Thymus (tissue), 14 donors: ENCODE measurements at places on chromosomes 12 and 14. TPM values are rescaled to one million over a fixed set of nuclear protein-coding genes. Genes with fewer than 3 reads are reported as not detected.
A peak's percentile ranks its signal among the peaks of the same experiment; 100 is the strongest.

The SIX4 gene
- total RNA-seq: 3.5 TPM

The CFAP73 gene
- 0.28 TPM for total RNA-seq

The DCAF11 gene
- total RNA-seq: 66.7 TPM

The PTGER2 gene
- total RNA-seq: 2.5 TPM

The KCNC2 gene
- 0.05 TPM for total RNA-seq

The ATF7IP gene
- 28.0 TPM for total RNA-seq

- peaks cover 23% of the 10 kb centered on the region for H3K4me1 ChIP-seq
- H3K36me3 ChIP-seq: no peaks in the 10 kb centered on the region
- peak overlapping the region; percentile 43 for H3K27ac ChIP-seq
- DNase-seq: no peak
- H3K27me3 ChIP-seq: no peaks in the 10 kb centered on the region
These were observed 400.3 kb downstream of the ZFP36L1 start for GRCh38 chr14:68392393-68393141.

DNA sequence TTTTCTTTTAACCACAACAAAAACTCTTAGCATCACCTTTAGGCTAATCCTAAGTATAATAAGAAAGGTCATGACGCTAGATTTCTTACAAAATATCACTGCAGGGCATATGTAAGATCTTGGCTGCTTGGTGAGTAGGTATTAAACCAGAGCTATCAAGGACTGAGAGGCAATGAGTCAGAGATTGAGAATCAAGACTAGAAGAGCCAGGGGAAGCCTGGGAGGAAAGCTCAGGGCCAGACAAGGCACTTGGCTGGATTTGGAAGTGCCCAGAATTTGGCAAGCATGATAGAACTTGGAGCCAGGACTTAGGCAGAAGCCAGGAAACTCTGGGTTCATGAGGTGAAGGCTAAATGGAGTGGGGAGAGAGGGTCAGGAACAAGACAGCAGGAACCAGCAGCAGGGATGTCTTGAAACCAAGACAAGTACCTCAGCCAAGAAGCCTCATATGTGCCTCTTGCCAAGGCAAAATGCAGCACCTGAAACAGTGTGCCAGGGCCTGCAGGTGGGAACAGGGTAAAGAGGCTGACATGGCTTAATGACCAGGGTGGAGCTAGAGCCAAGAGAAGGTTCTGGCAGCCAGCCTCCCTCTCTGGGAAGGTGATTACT is 49.9 kb downstream of the PTHLH start:
- no peak for DNase-seq
- no peaks in the 10 kb centered on the region for H3K27me3 ChIP-seq
- no peak overlapping the region for H3K4me3 ChIP-seq
- H3K4me1 ChIP-seq: no peaks in the 10 kb centered on the region
- H3K27ac ChIP-seq: no peak overlapping the region

GRCh38 chr12:45731190-45731775 is 1.8 kb downstream of the ARID2 start:
- H3K36me3 ChIP-seq: peaks cover 3% of the 10 kb centered on the region
- no peaks in the 10 kb centered on the region for H3K4me1 ChIP-seq
- H3K27ac ChIP-seq: peak overlapping the region; percentile 100
- H3K27me3 ChIP-seq: no peaks in the 10 kb centered on the region
- peak overlapping the region; percentile 79 for H3K4me3 ChIP-seq

GRCh38 chr14:38302034-38302433 is 46.1 kb upstream of the CLEC14A start:
- DNase-seq: no peak
- no peaks in the 10 kb centered on the region for H3K27me3 ChIP-seq
- no peaks in the 10 kb centered on the region for H3K4me1 ChIP-seq
- no peak overlapping the region for H3K27ac ChIP-seq
- no peak overlapping the region for H3K4me3 ChIP-seq

The AGAP2 gene
- 14.4 TPM for total RNA-seq

DNA sequence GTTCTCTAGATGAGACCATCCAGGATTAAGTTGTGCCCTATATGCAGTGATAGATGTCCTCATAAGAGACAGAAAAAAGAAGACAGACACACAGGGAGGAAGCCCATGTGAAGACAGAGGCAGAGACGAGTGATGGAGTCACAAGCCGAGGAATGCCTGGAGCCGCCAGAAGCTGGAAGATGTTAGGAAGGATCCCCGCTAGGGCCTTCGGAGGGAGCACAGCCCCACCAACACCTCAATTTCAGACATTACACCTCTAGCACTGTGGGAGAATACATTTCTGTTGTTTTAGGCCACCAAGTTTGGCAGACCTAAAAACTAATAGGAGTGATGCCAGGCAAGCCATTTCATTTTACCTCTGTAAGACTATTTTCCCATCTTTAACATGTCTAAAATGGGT is 458.5 kb downstream of the MED13L start:
- no peak for DNase-seq
- H3K4me3 ChIP-seq: no peak overlapping the region
- H3K36me3 ChIP-seq: no peaks in the 10 kb centered on the region
- no peak overlapping the region for H3K27ac ChIP-seq
- H3K27me3 ChIP-seq: no peaks in the 10 kb centered on the region

GRCh38 chr12:124698211-124698997 is 131.0 kb upstream of the NCOR2 start:
- H3K27me3 ChIP-seq: no peaks in the 10 kb centered on the region
- no peaks in the 10 kb centered on the region for H3K36me3 ChIP-seq
- H3K4me3 ChIP-seq: no peak overlapping the region

The SHMT2 gene
- 63.1 TPM for total RNA-seq

The WDR89 gene
- total RNA-seq: 21.0 TPM

GRCh38 chr14:75182821-75183220 is 6.4 kb upstream of the TMED10 start:
- no peaks in the 10 kb centered on the region for H3K36me3 ChIP-seq
- no peaks in the 10 kb centered on the region for H3K4me1 ChIP-seq
- no peak for DNase-seq
- no peak overlapping the region for H3K27ac ChIP-seq
- H3K27me3 ChIP-seq: no peaks in the 10 kb centered on the region

DNA sequence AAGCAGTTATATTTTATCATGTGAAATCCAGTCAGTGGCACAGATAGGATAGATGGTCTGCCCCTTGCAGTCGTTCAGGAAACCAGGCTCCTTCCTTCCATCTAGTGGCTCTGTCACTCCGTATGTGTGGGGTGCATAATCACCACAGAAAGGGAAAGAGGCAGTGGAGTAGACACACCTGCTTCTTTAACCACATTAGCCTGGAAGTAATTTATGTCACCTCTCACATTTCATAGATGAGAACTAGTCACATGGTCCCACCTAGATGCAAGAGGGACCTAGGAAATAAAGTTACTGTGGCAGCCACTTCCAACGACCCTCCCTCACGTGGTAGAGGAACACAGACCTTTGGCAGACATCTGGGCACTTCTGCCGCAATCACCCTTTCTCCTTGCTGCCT is 14.2 kb upstream of the RNU6-8 start:
- H3K27ac ChIP-seq: no peak overlapping the region
- H3K4me1 ChIP-seq: peaks cover 5% of the 10 kb centered on the region
- DNase-seq: no peak
- H3K4me3 ChIP-seq: no peak overlapping the region

GRCh38 chr14:66514213-66514612 is 6.3 kb downstream of the GPHN start:
- no peak for DNase-seq
- H3K4me1 ChIP-seq: peaks cover 3% of the 10 kb centered on the region
- H3K4me3 ChIP-seq: no peak overlapping the region
- H3K27me3 ChIP-seq: peaks cover 10% of the 10 kb centered on the region
- no peak overlapping the region for H3K27ac ChIP-seq

DNA sequence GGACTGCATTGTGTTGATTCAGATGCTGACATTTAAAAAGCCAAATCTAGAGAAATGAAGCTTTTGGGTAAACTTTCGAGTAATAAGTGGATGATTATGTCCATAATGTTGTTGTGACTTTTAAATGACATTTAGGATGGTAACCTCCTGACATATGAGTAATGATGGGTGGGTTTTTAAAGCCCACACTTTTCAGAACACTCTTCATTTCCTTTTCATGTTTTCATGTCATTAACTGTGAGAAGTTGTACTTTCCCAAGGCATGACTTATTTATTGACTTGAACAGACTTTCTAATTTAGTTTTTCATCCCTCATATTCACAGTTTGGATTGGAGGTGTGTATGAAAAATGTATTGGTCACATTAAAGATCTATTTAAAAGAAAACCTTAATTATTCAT is 35.5 kb downstream of the RGS6 start:
- no peak overlapping the region for H3K4me3 ChIP-seq
- DNase-seq: no peak
- no peak overlapping the region for H3K27ac ChIP-seq
